ENCODE measurements at places on chromosomes 5 and 9.

- peak; percentile 5 for DNase-seq
Observed at GRCh38 chr5:89028595-89029285, 145.8 kb upstream of the MEF2C start.

DNA sequence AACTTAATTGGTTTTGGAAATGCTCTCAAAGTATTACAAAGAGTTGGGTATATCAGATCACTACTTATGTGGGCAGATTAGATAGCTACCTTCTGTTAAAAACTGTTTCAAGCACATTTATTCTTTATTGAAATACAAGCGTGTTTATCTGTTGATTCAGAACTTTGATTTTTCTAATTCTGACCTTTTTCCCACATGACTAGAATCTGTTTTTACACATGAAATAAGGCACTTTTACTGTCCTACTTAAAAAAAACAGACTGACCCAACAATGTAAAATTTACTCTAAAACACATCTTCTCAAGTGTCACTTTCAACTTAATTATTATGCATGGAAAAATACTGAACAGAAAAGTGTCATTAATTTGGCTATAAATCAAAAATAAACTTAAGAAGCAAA is 4.8 kb downstream of the NR6A1 start:
- no peak for DNase-seq

DNA sequence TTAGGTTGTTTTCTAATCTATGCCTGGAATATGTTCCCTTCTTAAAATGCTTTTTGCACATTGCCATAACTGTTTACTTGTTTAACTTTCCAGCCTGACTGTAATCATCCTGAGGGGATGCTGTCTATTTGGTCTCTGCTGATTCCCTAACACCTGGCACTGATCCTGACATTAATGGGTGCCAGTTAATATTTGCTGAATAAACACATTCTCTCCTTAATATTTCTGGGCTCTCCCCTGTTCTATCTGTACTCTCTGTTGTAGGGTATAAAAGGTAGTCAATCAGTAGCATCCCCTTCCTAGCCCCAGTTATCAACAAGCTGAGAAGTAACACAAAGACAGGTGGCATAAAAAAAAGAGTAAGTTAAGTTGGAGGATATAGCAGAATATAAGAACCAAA is 21.3 kb upstream of the SLC31A2 start:
- DNase-seq = no peak

DNA sequence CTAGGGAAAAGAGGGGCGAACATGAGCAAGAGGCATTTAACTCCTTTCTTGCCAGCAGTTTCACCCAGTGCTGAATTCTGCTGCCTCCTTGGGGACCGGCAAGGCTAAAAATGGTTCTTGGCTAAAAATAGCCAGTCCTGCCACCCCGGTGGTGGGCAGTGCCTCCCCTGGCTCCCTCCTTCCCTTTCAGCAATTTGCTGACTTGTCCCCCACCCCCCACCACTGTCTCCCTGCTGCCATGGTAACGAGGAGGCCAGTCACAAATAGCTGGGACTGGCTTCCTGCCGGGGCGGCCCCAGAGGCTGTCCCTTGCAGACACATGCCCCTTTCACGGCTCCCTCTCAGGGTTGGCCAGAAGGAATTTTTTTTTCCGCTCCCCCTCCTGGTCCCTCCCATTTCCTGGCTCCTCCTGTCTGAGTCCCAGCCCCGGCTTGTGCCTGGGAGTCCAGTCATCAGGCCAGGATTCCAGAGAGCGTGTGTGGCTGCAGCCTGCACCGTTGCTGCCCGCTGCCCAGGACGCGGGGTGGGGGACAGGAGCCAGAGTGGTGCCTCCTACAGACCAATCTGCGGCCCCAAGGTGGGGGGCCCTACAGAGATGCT is 130.3 kb downstream of the RGS3 start:
- DNase-seq = peak; percentile 97

GRCh38 chr5:67773411-67774266 is 441.9 kb upstream of the PIK3R1 start:
- DNase-seq = no peak

- DNase-seq = no peak
Observed at GRCh38 chr5:16737620-16738364, 121.0 kb upstream of the RETREG1 start.

DNA sequence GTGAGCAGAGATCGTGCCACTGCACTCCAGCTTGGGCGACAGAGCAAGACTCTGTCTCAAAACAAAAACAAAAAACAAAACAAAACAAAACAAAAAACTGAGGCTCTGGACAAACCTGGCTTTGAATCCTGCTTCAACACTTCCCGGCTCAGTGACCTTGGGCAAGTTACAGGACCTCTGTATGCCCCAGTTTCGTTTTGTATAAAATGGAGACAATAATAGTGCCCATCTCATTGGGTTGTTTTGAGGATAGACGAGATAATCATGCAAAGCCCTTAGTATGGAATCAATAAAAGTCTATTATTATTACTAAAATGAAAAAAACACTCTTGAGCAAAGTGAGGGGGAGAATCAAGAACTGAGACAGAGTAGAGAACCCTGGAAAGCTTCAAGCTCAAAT is 184.9 kb downstream of the ATP10B start:
- DNase-seq = no peak

- no peak for DNase-seq
Observed at GRCh38 chr5:127187706-127188105, 102.9 kb upstream of the MEGF10 start.

GRCh38 chr9:100595391-100596199 is 17.7 kb downstream of the CAVIN4 start:
- DNase-seq = no peak

- DNase-seq = no peak
Observed at GRCh38 chr9:77028478-77028877, 9.0 kb downstream of the FOXB2 start.

- DNase-seq = no peak
Observed at GRCh38 chr9:23278561-23278960, 547.5 kb downstream of the ELAVL2 start.

DNA sequence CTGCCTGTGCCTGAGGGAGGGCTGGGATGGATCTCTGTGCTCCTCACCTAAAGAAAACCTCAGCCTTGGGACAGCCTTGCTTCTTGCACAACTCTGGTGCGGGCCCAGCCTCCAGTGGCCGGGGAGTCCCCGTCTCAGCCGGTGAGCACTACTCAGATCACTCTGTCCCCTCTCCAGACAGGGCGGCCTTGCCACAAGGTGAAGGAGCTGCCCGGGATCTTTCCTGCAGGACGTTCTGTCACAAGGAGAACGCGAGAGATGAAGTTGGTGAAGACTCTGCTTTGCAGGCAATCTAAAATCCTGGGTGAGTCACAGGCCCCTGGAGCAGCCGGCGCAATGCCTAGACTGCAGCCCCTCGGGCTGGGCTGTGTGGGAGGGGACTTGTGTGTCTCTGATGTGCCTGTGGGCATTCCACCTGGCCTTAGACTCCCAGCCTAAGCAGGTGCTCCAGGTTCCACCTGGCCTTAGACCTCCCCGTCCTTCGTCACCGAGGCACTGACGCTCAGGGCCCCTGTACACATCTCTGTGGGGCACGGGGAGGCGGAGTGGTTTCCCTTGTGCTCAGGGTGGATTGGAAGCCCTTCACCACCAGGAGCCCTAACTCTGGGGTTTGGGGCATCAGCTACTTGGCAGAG is 15.2 kb upstream of the IRX4 start:
- DNase-seq = no peak

DNA sequence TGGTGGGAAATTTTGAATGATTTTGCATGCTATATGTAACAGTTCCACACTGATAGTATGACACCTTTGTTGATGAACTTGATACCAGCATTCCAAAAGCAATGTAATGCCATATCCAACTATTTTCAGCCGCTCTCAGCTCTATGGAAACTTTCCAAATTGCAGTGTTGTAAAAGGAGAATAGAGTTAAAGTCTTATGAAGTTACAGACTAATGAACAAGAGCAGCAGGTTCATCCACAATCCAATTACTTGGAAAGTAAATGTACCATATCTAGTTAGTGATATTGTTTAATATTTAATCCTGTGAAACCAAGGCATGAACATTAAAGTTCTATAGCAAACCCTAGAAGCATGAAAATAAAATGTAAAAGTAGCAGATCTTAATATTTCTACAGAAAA is 418.2 kb downstream of the TUSC1 start:
- no peak for DNase-seq

DNA sequence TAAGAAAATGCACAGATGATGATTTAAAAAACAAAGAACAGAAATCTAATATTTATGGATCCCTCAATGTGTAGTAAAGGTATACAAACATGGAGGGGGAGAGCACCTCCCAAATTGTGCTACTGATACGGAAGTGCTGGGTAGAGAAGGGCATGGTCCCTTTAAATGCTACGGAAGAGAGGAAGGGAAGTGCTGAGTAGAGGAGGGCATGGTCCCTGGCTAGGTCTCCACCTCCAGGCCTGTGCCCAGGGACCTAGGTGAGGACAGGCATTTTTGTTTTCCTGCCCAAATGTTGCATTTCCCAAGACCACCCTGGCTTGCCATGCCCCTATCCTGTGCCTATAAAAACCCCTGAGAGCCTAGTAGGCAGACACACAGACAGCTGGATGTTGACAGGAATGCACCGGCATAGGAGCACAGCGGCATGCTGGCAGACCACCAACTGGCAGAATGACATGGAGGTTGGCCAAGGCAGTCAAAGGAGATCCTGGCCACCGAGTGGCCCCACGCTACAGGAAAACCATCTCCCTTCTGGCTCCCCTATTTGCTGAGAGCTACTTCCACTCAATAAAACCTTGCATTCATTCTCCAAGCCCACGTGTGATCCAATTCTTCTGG is 62.1 kb upstream of the SPDL1 start:
- no peak for DNase-seq

GRCh38 chr5:106545325-106545724 is 1125.4 kb downstream of the EFNA5 start:
- DNase-seq = no peak

- DNase-seq = peak; percentile 85
Observed at GRCh38 chr9:4225291-4226028, 74.4 kb downstream of the GLIS3 start.

DNA sequence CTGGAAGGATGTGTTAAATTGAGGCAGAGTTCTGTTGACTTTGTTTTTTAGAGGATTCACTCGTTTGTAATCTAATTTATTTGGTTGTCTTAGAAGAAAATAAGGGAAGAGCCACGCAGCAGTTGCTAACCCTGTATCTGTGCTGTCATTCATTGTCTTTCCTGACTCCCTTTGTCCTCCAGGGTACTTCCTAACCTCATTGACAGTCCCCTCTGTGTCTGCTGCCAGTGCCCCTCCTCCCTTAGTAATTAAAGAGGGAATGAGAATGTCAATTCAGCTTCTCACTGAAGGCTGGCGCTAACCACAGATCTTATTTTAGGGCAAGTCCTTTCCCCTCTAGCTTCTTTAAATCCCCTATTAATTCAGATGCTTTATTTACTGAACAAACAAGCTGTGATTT is 84.0 kb downstream of the MAST4 start:
- DNase-seq = no peak

GRCh38 chr9:21015129-21015815 is 16.2 kb downstream of the HACD4 start:
- no peak for DNase-seq

DNA sequence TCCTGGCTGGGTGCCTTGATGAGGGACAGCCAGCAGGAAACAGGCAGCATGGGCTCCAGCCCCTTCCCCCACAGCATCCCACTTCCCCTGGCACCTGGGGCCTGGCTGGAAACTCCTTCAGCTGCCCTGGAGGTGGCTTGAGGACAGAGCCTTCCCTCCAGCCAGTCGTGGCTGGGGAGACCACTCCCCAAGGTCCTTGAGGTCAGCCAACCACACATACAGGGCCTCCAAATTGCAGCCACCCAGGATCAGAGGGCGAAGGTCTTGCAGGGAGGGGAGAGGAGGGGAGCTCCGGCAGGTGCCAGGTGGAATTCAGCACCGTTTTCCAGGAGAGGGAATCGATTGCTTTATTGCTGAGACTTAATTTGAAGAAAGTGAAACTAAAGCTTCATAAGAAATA is 280.4 kb downstream of the PBX3 start:
- no peak for DNase-seq

GRCh38 chr9:129341987-129342348 is 163.9 kb upstream of the IER5L start:
- no peak for DNase-seq

All from GM04503 (cell line).